Gastrocnemius medialis (tissue), 4 donors: ENCODE measurements at places on chromosomes 5 and 9.

- DNase-seq = no peak
Observed at GRCh38 chr5:142095035-142095434, 13.5 kb upstream of the NDFIP1 start.

DNA sequence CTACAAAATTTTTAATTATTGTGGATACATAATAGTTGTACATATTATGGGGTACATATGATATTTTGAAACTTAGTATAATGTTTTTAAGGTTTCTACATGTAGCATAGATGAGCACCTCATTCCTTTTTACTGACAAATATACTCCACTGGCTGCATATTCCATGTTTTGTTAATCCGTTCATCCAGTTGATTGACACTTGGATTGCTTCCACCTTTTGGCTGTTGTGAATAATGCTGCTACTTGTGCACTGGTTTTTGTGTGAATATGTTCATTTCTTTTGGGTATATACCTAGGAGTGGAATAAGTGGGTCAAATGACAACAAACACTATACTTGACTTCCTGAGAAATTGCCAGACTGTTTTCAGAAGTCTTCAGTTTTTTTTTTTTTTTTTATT lies 2.8 kb upstream of the ENTREP1 start:
- DNase-seq = no peak

DNA sequence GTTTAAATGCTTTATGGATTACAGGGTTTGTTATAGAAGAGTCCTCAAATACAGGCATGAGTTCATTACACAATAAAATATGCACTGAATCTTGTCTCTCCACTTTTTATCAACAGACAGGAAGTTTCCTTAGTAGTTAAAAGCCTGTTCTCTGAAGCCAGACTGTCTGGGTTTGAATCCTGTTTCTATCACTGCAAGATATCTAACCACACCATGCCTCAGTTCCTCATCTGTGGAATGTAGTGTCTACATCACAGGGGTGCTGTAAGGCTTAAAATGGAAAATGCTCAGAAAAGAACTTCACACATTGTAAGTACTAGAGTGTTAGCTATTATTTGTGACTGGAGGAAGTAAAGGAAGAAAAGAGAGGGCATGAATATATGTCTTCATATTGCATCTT lies 9.3 kb downstream of the LIX1 start:
- DNase-seq = no peak

GRCh38 chr5:11037941-11038340 lies 276.9 kb upstream of the DAP start:
- no peak for DNase-seq

DNA sequence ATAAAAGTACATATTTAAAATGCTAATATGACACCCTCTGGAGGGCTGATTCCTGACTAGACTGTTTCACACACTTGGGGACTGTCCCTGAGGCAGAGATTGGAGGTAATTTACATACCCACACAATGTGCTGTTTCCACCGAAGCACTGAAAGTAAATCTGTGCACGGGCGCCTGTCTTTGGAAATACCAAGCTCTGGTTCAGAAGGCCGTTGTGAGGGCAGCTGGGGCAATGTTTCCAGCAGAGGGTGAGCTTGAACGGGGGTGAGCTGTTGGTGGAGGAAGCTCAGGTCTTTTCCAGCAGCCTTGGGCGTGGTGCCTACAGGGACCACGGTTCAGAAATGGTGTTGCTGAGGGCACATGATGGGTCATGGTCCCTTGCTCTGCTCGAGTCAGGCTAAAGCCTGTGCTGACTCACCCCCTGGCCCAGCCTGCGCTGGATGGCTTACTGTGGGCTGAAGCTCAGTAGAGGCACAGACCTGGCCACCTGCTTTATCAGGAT lies 25.8 kb upstream of the HMCN2 start:
- DNase-seq = no peak

- DNase-seq = no peak
Observed at GRCh38 chr5:174692982-174693422, 31.4 kb upstream of the MSX2 start.
